ENCODE measurements at places on chromosomes 5 and 9.
A peak's percentile ranks its signal among the peaks of the same experiment; 100 is the strongest.

GRCh38 chr5:77087484-77088261, 588 bp upstream of the ZBED3 start:
- DNase-seq: no peak

DNA sequence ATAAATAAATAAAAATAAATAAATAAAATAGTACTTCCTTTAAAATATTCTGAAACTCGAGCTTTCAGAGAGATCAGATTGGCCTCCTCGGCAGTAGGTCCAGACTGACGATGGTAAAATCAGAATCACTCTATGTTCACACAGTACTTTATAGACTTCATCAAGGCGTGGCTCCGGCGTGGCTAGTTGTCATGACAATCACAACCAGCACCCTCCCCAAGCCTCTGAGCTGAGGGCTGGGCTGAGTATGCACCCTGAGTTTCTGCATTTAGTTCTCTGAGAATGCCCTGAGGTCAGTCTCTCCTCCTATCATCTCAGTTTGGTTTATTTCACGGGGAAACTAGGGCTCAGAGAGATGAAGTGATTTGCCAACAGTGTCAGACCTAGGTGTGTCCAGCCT, 43.3 kb upstream of the BARHL1 start:
- DNase-seq: no peak

DNA sequence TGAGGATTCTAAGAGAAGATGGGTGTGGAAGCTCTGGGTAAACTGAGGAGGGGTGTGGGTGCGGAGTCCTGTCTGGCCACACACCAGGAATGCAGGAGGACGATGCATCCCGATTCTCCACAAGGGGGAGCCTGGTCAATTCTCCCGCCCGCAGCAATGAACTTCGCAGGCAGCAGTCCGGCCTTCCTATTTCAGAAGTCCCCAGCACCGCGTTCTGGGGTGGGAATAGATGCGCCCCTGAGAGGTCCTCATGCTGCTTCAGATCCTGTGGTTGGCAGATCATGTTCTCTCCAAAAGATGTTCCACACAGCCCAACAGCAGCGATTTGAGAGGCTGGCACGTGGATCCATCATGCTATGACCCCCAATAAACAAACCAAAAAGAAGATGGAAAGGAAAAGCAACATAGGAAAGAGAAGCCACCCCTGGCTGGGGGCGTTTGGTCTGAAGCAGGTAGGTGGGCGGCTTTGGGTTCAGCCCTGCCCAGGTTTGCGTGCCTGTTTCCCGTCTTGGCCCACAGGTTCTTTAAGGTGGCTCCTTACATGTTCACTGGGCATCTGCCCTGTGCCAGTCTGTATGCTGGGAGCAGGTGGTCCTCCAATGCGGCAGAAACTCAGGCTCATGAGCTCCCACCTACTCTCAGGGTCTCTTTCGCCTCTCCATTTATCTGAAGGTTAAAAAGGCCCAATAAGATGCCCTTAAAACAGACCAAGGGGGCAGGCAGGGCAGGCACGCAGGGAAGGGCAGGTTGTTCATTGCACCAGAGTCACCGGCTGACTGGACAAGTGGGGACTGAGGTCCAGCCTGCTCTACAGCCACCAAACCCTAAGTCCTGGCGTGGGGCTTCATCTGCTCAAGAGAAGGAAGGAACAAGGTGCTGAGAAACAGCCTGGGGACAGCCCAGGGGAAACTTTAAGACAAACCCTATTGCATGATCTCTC, 171.6 kb downstream of the PAX5 start:
- DNase-seq: no peak

DNA sequence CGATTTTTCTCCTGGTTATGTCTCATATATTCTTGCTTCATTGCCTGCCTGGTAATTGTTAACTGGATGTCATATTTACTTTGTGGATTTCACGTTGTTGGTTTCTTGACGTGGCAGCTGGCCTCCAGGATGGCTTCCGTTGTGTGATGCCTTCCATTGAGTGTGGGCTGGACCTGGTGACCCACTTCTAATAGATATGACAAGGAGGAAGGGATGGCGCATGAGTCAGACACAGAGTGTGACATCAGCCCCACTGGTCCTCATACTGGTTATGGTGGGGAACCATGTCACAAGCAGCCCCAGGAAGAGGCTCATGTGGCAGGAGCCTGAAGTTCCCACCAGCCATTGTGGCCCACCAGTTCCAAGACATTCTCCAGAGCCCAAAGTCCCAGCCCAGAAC, 6.4 kb upstream of the PAEP start:
- no peak for DNase-seq

DNA sequence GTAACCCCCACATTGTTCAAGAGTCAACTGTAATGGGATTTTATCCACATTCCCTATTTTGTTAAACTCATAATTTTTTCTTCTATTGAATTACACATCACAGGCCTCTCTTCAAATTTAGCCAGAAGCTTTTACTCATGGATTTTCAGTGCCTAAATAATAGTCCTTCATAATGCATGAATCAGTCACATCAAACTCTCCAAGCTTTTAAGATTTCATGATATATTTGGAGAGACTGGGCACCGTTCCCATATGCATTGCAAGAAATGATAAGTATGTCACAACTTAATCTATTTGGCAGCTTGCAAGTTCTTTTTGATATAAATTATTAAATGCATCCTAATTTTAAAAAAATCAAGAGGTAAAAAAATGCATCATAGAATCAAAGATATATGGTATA, 465.9 kb downstream of the DMAC1 start:
- DNase-seq: no peak

GRCh38 chr9:130172161-130172857, at the start of gene NCS1:
Gene NCS1 (plus strand): TSS chr9:130172404. CDS start chr9:130172664, 260 bp downstream.
- DNase-seq: peak; percentile 26

DNA sequence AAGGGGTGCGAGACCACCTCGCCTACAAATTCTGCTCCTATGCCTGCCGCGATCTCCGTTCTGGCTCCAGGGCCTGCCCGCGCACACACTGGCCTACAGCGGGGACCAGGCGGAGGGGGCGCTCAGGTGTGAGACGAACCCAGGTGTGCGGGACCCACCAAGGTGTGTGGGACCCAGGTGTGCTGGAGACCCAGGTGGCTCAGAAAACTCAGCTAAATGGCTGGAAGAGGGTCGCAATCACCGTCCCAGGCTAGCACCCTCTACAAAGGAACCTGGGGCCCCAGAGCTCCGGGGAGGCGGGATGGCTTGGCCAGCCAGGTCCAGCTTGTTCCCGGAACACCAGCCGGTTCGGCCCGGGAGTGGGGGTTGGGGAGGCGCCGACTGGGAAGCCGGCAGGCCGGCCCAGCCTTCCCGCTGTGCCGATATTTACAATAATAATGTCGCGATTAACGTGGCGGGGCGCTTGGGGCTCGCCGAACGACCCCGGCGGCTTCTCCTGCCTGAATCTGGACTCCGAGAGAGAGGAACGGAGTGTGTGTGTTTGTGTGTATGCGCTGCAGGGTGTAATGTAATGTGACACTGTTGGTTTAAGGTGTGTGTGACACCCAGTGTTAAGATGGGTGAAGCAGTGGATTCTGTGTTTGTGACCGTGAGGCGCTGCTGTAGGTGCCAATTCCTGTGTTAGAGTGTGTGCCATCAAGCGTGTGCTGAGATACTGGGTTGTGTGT, 1.4 kb downstream of the PCDH1 start:
- no peak for DNase-seq

DNA sequence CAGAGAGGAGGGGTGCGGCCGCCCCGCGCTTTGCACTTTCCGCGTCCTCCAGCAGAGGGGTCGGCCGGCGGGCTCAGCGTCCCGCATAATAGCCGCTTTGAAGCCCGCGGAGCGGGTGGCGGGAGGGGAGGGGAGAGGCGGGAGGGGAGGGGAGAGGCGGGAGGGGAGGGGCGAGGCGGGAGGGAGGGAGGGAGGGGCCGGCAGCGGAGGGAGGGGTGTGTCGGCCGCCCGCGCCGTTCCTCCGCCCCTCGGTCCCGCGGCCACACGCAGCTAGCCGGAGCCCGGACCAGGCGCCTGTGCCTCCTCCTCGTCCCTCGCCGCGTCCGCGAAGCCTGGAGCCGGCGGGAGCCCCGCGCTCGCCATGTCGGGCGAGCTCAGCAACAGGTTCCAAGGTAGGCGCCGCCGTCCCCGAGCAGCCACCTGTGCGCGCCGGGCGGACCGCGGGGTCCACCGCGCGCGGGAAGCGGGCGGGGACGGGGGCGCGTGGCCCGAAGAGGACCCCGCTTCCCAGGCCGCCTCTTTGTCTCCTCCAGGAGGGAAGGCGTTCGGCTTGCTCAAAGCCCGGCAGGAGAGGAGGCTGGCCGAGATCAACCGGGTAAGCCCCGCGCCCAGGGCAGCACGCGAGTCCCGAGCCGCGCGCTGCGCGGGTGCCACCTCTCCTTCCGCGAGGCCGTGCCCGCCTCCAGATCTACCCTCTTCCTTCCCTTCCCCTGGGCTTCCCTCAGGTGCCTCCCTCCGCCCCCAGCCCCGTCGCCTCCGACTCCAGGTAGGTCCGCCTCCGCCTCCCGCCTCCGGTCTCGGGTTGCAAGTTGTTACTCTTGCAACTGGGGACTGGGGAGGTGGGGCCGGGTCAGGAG, at the start of gene AIF1L:
Gene AIF1L, plus strand, starts transcription at position 263 of the 857 bp plus-strand sequence. Its CDS starts 99 bp downstream, at position 362.
- DNase-seq: no peak

GRCh38 chr5:172508471-172509404, 54.4 kb upstream of the SH3PXD2B start:
- no peak for DNase-seq

DNA sequence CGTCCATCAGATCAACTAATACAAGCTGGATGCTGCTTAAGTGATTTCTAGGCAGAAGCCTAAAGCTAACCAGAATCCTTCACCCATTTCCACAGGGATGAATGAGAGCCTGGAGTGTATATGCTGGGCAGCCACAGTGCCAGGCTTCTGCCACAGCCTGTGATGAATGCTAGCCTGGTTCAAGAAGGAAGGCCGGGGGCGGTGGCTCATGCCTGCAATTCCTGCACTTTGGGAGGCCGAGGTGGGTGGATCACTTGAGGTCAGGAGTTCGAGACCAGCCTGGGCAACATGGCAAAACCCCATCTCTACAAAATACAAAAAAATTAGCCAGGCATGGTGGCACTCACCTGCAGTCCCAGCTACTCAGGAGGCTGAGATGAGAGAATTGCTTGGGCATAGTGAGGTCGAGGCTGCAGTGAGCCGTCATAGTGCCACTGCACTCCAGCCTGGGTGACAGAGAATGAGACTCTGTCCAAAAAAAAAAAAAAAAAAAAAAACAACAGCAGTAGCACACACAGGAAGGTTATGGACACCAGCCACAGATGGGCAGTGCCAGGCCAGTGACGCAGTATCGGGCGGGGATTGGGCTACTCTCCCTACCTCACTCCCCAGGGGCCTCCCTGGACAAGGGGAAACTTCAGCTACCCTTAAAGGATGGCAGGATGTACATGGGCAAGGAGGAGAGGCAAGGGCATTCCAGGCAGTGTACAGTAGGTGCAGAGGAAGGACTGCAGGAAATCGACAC, 23.1 kb upstream of the HMCN2 start:
- DNase-seq: no peak

DNA sequence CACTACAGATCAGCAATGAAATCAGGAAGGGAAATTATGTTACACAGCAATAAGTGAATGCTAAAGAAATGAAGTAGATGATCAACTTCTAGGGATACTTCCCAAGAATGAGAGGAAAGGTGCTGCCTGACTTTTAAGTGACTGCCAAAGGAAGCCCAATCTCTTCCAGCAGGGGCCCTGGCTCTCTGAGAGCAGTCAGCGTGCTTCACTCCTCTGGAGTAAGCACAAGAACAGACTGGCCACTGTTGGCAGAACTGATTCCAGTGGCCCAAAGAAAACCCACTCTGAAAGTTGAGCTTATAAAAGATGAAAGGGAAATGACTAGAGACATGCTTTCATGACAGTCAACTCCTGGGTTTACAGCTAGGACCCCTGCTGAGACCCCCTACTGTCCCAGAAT, 41.8 kb downstream of the MTMR12 start:
- no peak for DNase-seq

- DNase-seq: no peak
Observed at GRCh38 chr9:89380437-89381307, 62.4 kb downstream of the SECISBP2 start.

DNA sequence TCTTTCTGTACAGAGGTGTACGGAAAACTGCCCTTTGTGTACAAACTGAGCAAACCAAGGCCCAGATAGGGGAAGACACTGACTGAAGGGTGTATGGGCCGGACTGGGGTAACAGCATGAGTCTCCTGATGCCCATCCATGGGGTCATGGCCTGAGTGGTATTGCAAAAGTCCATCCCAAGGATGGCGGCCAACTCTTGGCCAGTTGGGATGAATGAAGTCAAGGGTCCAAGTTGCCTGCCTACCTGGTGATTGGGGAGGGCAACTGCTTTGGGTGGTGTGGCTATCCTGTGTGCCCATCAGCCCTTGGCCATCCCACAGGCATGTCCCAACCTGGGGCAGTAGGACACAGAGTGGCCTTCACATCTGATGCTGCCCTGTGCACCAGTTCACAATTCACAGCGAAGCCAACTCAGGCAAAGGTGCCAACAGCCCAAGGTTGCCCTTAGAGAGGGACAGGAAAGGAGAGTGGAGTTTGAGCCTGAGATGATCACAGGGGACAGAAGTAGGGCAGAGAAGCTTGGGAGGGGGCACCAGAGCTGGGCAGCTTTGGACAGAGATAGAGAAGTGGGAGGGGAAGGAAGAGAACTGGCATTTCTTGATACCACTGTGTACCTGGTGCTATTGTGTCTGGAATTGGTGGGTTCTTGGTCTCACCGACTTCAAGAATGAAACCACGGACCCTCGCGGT, 46.6 kb downstream of the COL15A1 start:
- no peak for DNase-seq

GRCh38 chr5:140303966-140304365, 1.1 kb upstream of the PFDN1 start:
- no peak for DNase-seq

- no peak for DNase-seq
Observed at GRCh38 chr5:29853711-29854220, 1339.7 kb upstream of the CDH6 start.

GRCh38 chr9:69554945-69555344, 117.2 kb downstream of the APBA1 start:
- DNase-seq: no peak

DNA sequence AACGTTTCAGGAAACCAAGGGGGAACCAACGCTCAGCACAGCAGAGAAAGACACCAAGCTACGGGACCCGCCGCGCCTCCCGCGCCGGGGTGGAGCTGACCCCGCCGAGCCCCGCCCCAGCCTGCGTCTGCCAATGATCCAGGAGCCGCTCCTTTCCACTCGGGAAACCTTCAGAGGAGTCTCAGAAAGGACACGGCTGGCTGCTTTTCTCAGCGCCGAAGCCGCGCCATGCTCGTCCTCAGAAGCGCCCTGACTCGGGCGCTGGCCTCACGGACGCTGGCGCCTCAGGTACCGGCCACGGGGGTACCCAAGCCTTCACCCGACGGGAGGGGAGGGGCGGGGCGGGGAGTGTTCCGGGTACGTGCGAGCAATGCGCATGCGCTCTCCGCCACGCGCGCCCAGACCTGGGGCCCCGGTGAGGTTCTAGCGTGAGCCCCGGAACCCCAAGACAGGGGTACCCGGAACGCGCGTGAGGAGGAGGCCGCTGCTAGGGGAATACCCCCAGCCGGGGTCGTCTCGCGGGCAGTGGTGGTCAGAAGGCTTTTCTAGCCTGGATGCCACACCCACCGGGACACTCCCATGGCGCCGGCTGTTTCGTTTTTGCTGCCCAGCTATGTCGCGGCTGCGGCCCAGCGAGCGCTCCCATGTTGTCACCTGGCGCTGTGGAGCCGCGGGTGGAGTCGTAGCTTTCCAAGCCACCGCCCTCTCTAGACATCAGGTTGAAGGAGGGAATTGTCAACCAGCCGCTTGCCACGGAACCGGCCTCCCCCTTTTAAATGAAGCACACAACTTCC, at the start of gene NIPSNAP3A:
Gene NIPSNAP3A, plus strand, starts transcription at position 119 of the 794 bp plus-strand sequence. Its CDS starts 110 bp downstream, at position 229.
- peak; percentile 75 for DNase-seq
